Ascending aorta (tissue), 2 donors: ENCODE measurements at places on chromosomes 11 and 22.

GRCh38 chr11:35245786-35246185, 106.8 kb downstream of the CD44 start:
- H3K27ac ChIP-seq = peak overlapping the region; percentile 95
- no peaks in the 10 kb centered on the region for H3K27me3 ChIP-seq
- H3K4me3 ChIP-seq = no peak overlapping the region
- peaks cover 22% of the 10 kb centered on the region for H3K4me1 ChIP-seq
- no peaks in the 10 kb centered on the region for H3K36me3 ChIP-seq

DNA sequence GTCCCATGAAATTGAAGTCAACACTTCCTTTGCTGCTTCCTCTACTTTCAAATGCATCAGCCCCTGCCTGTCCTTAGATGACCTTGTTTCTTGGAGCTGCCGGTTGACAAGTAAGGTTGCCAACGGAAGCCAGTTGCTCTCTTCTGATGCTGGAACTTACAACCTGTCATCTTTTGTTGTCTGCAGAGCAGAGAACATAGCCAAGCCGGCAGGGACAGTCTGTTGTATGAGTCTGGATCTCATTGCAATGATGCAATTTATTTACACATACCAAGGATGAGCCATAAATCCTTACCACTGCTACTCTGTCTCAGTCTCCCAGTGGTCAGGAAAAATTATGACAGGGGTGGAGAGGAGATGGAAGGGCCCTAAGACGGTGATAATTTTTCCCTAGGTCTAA, 151.4 kb downstream of the BLID start:
- H3K4me1 ChIP-seq = peaks cover 4% of the 10 kb centered on the region
- no peak overlapping the region for H3K27ac ChIP-seq
- H3K4me3 ChIP-seq = no peak overlapping the region
- no peaks in the 10 kb centered on the region for H3K36me3 ChIP-seq

DNA sequence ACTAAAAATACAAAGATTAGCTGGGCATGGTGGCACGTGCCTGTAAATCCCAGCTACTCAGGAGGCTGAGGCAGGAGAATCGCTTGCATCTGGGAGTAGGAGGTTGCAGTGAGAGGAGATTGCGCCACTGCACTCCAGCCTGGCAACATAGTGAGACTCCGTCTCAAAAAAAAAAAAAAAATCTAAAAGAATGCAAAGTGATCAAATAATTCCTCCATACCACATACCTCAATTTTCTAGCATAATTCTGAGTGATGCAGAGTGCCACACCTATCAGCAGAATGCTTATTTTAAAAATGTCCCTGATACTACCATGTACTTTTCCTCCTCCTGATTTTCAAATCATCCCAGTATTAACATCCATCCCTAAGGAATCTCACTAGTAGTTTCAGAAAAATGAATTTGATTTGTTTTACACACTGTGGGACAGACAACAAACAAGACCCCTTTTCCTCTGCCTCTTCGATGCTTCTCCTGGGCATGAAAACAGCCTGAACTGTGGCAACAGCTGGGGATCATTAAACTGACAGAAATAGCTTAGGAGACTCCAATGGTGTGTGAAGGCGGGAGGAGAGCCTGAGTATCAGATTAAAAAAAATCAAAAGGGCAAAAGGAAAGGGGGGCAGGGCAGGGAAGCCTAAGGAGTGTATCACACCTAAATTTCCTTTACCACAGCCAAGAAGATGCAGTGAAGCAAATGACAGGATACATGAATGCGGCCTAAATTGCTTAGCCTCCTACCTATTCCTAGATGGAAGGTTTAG, 114.7 kb downstream of the SGSM3 start:
- peak overlapping the region; percentile 18 for H3K27ac ChIP-seq
- H3K36me3 ChIP-seq = no peaks in the 10 kb centered on the region
- no peak for DNase-seq
- no peak overlapping the region for H3K4me3 ChIP-seq

GRCh38 chr11:61771985-61772455, 19.6 kb downstream of the MYRF start:
- H3K27ac ChIP-seq = no peak overlapping the region
- H3K4me3 ChIP-seq = no peak overlapping the region
- DNase-seq = no peak
- H3K36me3 ChIP-seq = no peaks in the 10 kb centered on the region
- no peaks in the 10 kb centered on the region for H3K4me1 ChIP-seq
- H3K27me3 ChIP-seq = no peaks in the 10 kb centered on the region

GRCh38 chr11:5151713-5152153, 2.8 kb downstream of the OR52A1 start:
- no peak overlapping the region for H3K4me3 ChIP-seq
- no peak overlapping the region for H3K27ac ChIP-seq
- no peaks in the 10 kb centered on the region for H3K27me3 ChIP-seq
- no peak for DNase-seq
- H3K36me3 ChIP-seq = no peaks in the 10 kb centered on the region
- no peaks in the 10 kb centered on the region for H3K4me1 ChIP-seq

DNA sequence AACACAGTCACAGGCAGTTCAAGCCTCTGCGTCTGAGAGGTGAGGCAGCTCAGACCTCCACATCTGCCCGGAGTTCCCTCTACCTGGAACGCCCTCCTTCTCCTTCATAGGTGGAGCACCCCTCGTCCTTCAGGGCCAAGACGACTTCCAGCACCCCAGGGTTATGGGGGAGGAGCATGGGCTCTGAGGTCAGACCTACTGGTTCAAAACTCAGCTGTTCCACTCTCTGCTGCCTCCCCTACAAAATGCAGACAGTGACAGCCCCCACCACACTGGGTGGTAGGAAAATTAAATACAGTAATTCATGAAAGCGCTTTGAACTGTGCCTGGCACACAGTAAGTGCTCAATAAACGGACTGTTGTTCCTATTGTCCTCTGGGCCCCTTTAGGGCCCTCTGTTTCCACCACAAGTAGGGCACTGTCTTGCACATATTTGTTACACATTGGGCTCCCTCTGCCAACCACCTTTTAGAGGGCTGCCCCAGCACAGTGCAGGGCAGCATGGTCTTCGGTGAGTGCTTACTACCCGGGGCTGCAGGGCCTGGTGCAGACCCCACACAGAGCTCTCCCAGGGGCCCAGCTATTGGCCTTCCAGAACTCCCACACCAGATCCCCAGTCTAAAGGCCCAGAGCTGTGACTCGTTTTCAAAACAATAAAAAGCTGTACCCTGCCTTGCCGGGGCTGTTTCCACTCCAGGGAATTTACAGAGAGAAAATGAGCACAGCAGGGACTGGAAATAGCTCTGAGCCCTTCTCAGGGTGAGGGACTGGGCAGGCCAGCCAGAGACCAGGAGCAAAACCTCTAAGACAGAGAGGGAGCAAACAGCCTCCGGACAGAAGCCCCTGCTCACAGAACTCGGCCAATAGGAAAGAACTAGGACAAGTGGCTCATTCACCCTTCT, 2.5 kb downstream of the TMEM184B start:
- H3K4me3 ChIP-seq = peak overlapping the region; percentile 90
- no peaks in the 10 kb centered on the region for H3K36me3 ChIP-seq
- no peak for DNase-seq
- H3K4me1 ChIP-seq = peaks cover 13% of the 10 kb centered on the region

DNA sequence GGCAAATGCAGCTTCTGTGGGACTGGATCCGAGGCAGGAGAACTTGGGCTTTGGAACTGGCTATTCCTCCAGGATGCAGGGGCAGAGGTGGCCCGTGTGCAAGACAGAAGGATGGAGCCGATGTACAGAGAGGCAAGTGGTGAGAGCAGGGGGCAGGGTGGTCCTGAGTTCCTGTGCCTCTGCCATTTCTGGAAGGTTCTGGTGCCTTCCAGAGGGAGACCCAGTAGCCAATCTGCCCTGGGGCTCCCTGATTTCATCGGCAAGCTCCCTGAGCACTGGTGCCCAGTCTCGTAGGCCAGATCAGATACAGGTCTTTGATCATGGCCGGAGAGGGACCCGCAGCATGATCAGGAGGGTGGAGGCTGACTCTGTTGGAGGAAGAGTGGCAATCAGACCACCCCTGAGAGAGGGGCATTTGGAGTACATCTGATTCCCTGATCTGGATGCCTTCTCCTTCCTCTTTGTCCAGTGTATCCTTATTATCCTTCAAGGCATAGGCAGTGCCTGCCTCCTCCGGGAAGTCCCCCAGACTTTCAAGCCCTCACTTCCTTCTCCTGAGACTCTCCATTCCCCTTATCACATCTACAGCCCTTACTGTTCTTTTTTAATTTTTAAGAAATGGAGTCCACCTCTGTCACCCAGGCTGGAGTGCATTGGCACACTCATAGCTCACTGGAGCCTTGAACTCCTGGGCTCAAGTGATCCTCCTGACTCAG, 9.7 kb downstream of the MRGPRD start:
- no peaks in the 10 kb centered on the region for H3K4me1 ChIP-seq
- H3K27me3 ChIP-seq = no peaks in the 10 kb centered on the region
- no peak overlapping the region for H3K4me3 ChIP-seq
- no peaks in the 10 kb centered on the region for H3K36me3 ChIP-seq
- no peak overlapping the region for H3K27ac ChIP-seq
